Suppressor macrophage treated with lipopolysaccharide for 1 hour (primary cell): ENCODE measurements at places on chromosomes 5 and 9.
A peak's percentile ranks its signal among the peaks of the same experiment; 100 is the strongest.

- no peak for DNase-seq
Observed at GRCh38 chr5:40001796-40002195, 577.0 kb upstream of the DAB2 start.

- DNase-seq: no peak
Observed at GRCh38 chr5:172481011-172481800, 26.9 kb upstream of the SH3PXD2B start.

DNA sequence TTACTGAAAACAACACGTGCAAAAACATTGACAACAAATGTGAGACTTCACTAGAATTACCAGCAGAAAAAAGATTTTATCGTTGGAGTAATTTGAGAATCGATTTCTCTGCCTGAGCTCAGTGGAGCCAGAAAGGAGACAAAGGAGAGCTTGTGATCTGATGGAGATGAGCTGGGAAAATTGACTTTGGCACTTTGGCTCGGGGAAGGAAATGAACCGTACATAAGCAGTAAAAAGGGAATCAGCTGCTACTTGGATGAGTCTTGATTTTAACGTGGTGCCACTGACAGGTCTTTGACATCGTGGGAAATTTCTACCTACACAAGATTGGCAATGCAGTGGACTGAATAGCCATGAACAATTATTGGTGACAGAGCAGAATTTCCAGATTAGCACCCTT lies 244.7 kb upstream of the RPS23 start:
- no peak for DNase-seq

DNA sequence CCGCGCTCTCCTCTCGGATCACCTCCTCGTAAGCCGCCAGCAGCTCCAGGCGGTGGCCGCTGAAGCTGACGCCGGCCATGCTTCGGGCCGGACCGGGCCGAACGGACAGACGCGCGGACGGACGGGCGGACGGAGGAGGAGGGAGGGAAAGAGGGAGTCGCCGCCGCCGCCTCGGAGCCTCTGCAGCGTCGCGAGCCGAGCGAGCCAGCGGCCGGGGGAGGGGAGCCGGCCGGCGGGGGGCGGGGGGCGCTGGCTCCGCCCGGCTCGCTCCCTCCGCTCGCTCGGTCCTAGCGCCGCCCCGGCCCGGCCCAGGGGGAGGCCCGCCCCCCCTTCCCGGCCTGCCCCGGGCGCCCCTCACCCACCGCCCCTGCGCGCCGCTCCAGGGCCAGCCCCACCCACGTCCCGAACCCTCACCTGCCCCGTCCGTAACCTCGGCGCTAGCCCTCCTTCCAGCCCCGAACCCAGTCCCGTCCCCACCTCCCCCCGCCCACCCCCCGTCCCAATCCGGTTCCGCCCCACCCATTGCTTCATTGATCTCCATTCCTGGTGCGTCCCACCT lies at the start of gene DBN1:
Gene DBN1 (minus strand): TSS at position 192 of the 559 bp plus-strand sequence. CDS start 113 bp downstream, at position 79.
- peak; percentile 59 for DNase-seq

- DNase-seq: no peak
Observed at GRCh38 chr5:91464886-91465646, 81.9 kb upstream of the ARRDC3 start.

DNA sequence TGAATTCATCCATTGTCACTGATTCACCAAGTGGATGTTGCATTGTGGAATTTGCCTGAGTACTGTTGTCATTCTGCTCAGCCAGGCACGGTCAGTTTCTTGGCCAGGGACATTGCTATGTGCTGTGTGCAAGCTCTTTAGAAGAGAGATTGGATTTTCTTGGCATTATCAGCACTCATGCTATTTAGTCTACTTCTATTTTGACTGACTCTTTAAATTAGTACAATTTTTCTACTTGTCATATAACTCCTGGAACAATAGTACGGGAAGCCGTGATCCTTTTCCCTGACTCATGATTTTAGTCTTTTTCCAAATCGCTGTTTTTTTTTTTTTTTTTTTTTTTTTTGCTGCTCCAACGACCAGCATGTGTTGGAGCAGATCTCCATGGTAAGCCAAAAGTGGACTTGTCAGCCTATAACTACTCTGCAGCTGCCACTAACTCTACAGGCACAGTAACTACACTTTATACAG lies 129.7 kb downstream of the CDC42SE2 start:
- no peak for DNase-seq

DNA sequence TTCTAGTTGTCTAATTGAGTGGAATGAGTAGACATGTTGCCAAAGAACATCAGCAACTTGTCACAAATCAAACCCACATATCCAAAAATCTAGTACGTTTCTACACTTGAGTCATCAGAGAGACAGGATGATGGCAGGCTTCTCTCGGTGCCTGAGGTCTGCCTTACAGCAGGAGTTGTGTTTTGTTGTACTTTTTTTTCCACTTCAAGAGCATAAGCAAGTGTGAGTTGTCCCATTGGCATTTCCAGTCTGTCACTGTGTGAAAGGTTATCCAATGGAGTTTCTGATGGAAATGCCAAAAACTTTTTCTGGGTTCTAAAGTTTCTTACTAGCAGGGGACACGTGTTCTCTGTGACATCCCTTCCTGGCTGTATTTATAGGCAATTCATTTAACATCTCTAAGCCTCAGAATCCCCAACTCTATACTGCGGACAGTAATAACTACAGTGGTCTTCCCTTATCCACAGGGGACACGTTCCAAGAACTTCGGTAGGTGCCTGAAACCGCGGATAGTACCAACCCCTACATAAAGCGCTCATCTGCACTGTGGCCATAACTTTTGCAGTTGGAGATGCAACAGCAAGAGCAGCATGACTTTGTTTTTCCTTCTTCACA lies 246.5 kb downstream of the SYK start:
- DNase-seq: peak; percentile 51

DNA sequence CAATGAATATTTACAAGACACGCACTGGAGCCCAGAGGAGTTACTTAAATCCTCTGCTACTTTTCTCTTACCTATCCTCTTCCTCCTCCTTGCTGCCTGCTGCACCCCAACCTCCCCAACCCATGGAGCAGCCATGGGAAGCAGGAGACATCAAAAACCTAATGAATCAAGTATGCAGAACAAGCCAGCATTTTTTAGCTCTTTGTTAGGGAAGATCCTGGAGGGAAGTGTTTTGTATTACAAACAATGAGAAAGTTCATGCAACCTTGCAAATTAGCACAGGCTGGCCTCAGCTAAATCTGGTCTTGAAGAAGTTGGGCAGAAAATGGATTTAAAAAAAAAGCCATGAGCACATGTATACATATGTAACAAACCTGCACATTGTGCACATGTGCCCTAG lies 498.8 kb downstream of the KIF4B start:
- DNase-seq: no peak

DNA sequence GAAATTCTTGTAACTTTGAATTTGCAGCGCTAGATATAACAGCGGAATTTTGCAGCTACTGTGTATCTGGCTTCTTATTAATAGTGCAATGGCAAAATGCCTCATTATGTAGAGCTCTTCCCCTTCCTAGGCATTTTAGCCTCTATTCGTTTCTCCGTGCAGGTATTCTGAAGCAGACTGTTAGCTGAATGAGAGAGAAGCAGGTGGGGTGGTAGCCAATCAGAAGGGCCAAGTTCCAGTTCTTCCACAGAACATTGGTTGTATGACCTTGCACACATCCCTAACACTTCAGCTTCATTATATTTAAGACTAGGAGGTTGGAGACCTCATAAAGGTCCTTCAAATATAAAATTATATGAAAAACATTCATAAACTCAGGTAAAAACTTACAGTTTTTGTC lies 1.2 kb upstream of the VPS13A start:
- no peak for DNase-seq

GRCh38 chr9:135068776-135069415 lies 18.6 kb upstream of the OLFM1 start:
- DNase-seq: no peak

GRCh38 chr9:134313470-134313869 lies 12.8 kb upstream of the RXRA start:
- DNase-seq: no peak

GRCh38 chr5:143476601-143477211 lies 73.2 kb upstream of the NR3C1 start:
- DNase-seq: no peak

GRCh38 chr9:107067739-107068416 lies 204.9 kb downstream of the ZNF462 start:
- no peak for DNase-seq

GRCh38 chr5:52709167-52709925 lies 78.4 kb upstream of the ITGA1 start:
- DNase-seq: peak; percentile 18

DNA sequence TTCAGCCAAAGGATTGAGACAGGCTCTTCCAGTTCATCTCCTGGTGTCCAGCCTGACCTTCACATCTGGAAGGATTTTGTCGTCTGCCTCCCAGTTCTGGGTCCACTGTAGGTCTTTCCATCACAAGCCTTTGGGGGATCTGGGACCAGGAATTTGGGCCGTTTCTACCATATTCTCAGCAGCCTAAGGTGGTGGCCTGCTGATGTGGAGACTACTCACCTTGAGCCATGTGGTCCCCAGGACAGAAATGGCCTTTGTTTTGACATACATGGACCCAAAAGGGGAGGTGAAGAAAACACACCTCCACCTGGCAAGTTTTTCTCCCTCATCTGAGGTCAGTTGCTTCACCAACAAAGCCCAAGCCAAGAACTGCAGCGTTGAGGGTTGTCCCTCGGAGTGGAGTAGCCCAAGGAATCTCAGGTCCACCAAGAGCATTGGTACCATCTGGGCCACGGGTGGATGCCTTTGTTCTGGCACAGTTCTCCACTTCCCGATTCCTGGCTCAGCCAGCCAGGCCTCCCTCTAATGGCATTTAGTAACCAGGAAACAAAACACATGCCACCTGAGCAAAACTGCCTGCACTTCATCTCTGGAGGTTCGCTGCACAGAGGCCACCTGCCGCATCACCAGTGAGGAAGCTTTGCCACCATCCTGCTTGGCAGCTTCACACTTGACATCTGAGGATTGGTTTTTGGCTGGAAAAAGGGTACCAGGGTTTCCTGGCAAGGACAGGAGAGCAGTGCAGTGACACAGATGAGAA lies 24.7 kb downstream of the AMBP start:
- no peak for DNase-seq

DNA sequence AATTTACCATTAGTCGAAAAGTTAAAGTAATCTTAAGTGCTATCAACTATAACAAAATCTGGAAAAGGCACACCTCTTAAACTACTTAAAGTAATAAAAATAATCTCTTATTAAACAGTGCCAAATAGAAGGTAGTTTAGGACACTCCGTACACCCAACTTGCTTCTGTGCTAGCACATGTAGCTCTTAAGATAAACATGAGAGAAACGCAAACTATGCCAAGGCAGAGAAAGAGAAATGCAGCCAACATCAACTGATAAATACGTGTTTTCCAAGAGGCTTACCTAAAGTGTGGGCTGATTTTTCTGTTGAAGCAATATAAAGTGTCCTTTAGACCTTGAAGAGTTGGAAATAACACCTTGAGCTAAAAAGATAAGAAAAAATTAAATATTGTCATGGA lies 480.6 kb upstream of the DAB2 start:
- no peak for DNase-seq

DNA sequence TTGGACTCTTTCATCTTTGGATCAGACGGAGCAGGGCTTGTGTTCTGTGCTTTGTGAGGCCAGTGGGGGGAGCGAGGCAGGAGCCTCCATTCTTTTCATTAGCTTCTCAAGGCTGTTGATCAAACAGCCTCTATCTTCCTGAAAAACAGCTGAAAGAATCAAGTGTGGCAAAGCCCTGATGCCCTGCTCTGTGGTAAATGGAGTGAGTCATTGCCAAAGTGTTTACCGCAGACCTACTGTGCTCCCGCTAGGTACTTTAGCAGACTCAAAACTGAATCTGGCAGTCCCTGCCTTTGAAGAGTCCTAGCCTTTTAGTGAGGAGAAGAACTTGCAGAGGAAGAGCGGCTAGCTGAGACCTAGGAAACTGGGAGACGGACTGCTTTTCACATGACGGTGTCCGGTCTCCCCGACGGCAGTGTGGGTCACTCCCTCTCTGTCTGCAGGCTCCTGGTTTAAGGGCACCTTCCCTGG lies 3.3 kb downstream of the ANKRD33B start:
- DNase-seq: no peak

GRCh38 chr5:62144401-62145022 lies 161.5 kb upstream of the KIF2A start:
- no peak for DNase-seq

DNA sequence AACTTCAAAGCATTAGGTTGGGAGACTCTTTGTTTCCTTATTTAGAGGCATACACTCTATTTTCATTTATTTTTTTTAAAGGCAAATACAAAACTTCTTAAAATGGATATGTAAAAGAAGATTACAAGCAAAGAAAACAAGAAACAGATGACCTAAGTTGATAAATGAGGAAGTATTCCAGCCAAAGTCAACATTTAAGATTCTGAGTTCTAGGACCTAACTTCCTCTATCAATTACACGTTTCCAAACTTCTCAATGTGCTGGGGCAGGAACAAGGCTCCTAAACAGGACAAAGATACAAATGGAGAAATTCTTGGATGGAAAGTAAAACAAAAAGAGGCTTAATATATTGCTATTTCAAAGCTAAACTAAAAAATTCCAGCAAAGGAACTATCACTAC lies 89.5 kb downstream of the TLE1 start:
- peak; percentile 59 for DNase-seq

GRCh38 chr5:148585988-148586387 lies 68.3 kb downstream of the HTR4 start:
- no peak for DNase-seq

GRCh38 chr9:36793277-36793676 lies 220.6 kb downstream of the MELK start:
- no peak for DNase-seq
